Epithelial cell of prostate (primary cell): ENCODE measurements at places on chromosomes 11 and 22.

- DNase-seq: peak; percentile 48
Measured at GRCh38 chr11:113373306-113373705, 14.3 kb upstream of the ANKK1 start.

- DNase-seq: no peak
Measured at GRCh38 chr11:129419386-129419785, 43.7 kb downstream of the BARX2 start.

GRCh38 chr22:25488244-25489020, 76.0 kb upstream of the GRK3 start:
- DNase-seq: peak; percentile 20

GRCh38 chr11:119529936-119530335, 107.0 kb upstream of the THY1 start:
- no peak for DNase-seq

DNA sequence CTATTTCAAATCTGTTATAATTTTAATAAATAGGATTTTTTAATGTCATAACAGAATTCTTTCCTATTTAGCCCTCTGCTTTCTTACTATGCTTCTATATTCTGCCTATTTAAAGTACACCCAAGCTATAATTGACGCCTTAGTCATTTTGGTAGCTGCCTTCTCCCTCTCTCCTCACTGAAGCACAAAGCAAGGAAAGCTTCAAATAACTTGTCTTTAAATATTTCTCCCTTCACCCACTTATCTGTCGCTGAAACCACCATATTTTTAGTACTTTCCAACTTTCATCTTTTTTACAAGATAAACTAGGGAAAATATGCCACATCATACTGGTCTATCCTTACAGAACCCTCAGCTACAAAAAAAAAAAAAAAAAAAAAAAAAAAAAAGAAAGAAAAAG, 127.9 kb downstream of the ENTHD1 start:
- DNase-seq: no peak

- DNase-seq: no peak
Measured at GRCh38 chr22:32583074-32583682, 108.6 kb downstream of the FBXO7 start.

DNA sequence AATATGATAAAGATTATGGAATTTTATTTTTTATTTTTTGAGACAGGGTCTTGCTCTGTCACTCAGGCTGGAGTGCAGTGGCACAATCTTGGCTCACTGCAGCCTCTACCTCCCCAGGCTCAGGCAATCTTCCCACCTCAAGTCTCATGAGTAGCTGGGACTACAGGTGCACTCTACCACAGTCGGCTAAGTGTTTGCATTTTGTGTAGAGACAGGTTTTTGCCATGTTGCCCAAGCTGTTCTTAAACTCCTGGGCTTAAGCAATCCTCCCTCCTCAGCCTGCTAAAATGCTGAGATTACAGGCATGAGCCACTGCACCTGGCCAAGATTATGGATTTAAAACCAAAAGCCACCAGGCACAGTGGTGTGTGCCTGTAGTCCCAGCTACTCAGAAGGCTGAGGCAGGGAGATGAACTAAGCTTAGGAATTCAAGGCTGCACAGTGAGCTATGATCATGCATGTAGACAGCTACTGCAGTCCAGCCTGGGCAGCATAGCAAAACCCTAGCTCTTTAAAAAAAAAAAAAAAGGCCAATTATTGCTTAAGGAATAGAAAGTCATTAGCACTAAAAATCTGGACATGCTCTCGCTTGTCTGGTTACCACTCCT, 20.2 kb upstream of the CCND1 start:
- DNase-seq: no peak

DNA sequence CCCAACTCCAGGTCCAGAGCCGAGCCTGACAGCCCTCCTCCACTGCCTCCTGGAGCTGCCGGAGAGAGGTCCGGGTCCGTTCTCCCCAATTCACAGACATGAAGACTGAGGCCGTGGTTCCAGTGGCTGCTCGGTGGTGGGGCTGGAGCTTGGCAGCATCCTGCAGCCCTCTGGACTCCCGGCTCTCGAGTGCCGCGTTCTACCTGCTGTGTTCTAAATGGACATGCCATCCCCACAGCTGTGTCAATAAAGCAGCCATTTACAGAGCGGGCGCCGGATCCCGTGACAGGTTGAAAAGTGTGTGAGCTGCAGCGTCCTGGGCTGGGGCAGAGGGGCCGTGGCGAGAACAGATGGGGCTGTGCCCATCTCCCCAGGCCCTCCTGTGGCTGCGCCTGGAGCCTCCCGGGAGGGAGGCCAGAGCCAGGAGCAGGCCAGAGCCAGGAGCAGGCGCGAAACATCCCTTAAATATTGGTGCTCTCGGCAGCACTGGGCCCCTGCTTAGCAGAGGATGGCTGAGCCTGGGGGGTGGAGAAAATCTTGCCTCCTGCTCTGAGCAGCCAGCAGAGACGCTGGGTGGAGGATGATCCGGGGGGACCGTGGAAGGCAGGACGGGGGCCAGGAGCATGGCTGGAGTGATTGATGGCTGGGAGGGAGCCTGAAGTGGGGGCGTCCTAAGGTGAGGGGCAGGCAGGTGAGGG, 46.2 kb downstream of the FLRT1 start:
- no peak for DNase-seq

DNA sequence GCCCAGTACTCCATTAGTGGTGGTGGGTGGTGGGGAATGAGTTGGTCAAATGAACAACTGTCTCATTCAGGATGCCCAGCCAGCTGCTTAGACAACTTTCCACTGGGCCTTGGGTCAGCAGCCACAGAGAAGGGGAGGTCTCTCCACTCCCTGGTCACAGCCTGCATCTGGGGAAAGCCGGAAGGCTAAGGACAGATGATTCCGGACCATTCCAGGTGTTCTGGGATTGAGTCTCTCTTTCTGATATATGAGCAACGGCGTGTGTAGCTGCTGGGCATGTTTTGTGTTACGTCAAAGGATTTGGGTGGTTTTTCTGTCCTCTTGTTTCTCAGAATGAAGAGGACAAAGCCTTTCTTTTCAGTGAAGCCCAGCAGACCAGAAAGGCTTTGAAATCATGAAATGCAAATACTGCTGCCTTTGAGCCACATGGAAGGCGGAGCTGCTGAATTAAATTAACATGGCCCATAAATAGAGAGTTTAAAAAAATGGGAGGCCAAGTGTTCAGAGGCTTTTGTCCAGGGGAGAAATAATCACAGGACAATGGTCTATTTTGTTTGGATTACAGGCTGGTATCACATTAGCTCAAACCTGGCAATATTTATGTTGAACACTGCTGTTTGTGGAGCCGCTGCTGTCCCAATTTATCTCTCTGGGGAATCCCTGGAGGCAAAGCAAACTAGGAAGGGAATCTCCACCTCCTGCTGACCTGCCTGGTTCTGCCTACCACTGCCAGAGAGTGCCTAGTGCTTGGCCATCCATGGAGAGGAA, 234.4 kb upstream of the E2F8 start:
- DNase-seq: no peak

- no peak for DNase-seq
Measured at GRCh38 chr11:122240638-122241037, 124.6 kb upstream of the BLID start.
